ENCODE measurements at places on chromosomes 1 and 21.

- no peak for DNase-seq
These were observed 43.5 kb downstream of the MAST2 start for GRCh38 chr1:45846931-45847330.

GRCh38 chr1:2941907-2942306, 79.4 kb upstream of the ACTRT2 start:
- no peak for DNase-seq

GRCh38 chr1:212952641-212952976, 2.3 kb downstream of the VASH2 start:
- DNase-seq: no peak

- DNase-seq: no peak
These were observed 271.7 kb downstream of the DUSP10 start for GRCh38 chr1:221470000-221470698.

DNA sequence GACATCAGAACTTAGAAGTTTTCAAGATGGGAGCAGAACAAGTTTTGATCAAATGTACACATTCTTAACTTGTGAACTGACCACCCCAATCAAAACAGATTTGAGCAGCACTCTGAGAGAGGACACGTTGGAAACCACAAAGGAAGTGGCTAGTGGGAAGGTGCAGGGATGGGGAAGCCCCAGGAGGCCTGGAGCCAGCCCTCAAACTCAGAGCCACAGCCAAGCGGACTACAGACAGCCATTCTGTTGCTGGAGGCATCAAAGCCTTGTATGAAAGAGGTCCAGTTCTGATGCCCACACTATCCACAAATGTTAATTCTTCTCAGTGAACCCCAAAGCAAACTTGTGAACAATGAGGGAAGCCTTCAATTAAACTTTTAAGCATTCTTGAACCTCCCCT, 143.6 kb upstream of the RAB4A start:
- DNase-seq: no peak

DNA sequence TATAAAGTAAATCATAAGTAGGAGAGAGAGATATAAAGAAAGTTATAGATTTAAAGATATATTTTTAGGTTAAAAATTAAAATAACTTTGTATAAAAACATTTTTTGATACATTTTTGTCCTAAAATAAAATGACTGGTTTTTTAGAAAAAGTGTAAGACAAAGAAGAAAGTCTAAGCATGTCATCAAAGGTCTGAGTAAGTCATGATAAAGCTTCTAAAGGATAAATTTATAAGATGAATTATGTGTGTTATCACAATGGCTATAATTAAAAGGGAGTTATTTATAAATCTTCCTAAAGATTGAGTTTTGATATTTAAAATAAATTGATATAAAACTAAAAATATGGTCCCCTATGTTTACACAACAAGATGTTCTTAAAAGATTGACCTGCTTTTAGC, 370.9 kb downstream of the PTPRU start:
- no peak for DNase-seq

DNA sequence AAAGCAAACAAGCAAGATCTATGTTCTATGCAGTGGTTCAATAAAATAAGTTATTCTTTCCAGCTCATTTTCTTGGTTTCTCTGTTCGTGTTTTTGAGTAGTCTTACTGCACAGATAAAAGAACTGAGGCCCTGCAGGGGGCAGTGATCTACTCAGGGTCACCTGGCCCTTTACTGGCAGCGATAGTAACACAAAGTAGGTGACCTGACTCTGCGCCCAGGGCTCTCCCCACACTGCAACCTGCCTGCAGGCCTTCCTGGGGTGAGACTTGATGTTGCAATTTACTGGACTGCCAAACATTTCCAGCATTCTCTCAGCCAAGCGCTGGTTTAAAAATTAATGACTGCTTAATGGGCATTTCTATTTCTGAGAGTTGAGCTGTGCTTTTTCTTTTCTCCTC, 110.3 kb downstream of the HUNK start:
- DNase-seq: no peak

DNA sequence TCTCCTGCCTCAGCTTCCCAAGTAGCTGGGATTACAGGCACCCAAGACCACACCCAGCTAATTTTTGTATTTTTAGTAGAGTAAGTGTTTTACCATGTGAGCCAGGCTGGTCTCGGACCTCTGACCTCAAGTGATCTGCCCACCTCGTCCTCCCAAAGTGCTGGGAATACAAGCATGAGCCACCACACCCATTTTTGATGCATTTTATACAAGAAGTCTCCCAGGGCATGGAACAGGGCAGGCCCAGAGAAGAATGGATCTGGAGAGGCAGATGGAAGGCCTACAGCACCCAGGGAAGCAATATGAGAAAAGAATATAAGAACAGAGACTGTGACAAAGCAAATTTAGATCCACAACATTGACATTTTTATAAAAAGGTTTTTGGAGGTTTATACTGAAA, 18.8 kb upstream of the IFNAR1 start:
- no peak for DNase-seq

DNA sequence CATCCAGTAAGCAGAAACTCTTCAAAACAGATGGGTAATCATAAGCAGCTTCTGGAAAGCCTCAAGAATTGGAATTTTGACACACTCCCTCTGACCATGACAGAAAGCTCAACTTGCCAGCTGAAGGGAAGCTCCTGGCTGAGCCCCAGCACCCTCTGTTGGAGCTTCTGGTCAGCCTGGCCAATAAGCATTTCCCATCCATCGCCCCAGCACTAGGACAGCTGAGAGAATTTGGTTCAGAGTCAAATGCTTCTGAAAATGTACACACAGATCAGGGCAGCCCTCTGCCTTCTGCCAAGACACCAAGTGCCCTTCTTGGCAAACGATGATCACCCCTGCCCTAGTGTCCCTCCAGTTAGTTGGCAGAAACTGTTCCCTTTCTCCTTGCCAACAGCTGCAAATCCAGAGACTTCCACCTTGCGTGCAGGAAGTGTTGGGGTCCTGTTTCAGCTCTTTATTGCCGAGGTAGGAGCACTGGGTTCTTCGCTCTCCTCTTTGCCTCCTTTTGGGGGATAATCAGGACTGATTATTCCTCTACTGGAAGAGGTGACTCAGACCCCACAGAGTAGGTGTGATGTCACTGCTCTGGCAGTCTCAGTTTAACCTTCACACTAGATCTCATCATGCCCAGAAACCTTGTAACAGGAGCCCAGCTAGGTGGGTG, 11.9 kb downstream of the PIGV start:
- no peak for DNase-seq

GRCh38 chr1:183331091-183331742, 87.0 kb downstream of the NMNAT2 start:
- no peak for DNase-seq

GRCh38 chr21:42146273-42146805, 72.6 kb upstream of the ABCG1 start:
- DNase-seq: no peak

DNA sequence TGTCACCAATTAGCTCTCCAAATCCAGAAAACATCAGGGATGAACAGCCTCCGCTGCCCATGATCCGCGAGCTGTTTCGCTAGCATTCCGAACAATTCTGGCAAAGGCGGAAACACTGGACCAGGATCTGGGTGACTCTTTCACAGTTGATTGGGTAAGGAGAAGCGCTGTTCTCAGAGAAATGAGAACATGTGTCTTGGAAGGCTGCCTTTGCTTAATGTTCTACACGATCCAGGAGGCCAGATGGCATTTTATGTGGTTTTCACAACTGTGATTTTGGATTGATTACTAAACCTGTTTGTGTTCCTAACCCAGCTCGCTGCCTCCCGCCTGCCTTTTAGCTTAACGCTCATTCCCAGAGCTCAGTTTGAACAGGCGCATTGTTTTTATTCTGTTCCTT, 144.0 kb downstream of the KIF26B start:
- DNase-seq: no peak

DNA sequence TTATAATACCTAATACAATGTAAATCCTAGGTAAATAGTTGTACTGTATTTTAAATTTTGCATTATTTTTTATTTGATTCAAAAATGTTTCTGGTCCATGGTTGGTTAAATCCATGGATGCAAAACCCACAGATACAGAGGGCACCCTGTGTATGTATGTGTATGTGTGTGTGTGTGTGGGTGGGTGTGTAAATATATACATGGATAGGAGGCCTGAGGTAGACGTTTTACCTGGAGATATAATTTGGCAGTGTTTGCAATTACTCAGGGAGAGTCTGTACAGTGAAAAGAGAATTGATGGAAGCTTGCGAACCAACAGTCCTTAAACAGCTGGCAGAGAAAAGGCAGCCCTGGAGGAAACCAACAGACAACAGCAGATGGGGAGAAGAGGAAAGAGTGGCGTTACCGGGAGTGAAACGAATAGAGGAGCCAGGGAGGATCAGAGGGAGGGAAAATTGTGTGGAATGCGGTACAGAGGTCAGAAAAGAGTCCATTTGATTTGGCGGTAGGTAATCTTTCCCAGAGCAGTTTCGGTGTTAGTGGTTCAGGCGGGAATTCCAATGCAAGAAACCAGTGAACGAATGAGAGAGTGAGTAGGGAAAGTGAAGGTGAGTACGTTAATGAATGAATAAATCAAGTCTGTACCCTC, 47.9 kb upstream of the NBL1 start:
- no peak for DNase-seq

- no peak for DNase-seq
These were observed 4.4 kb downstream of the HFM1 start for GRCh38 chr1:91400133-91400725.

- DNase-seq: no peak
These were observed 17.1 kb downstream of the ACOT11 start for GRCh38 chr1:54565113-54565501.

DNA sequence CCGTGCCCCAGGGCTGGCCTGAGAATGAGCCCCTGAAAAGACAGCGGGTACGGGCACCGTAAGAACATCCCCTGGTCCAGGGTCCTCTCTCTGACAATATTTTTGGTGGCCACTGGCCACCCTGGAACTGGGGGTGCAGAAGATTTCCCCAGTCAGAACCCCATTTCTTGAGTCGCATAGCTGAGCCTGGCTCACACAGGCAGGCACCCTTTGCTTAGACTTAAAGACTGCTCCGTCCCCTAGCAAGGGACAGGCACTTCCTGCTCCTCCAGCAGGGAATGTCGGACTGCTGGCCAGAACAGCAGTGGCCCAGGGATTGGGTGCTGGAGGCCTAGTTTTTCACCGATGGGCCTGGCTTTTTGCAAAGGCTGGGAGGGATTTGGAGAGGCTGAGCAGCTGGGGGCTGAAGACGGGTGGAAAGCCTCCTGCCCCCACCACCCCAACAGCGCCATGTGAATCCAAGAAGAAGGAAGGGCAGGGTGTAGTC, 4.3 kb downstream of the OLIG2 start:
- no peak for DNase-seq

- DNase-seq: no peak
These were observed 164.7 kb downstream of the SETD4 start for GRCh38 chr21:35895598-35895997.

DNA sequence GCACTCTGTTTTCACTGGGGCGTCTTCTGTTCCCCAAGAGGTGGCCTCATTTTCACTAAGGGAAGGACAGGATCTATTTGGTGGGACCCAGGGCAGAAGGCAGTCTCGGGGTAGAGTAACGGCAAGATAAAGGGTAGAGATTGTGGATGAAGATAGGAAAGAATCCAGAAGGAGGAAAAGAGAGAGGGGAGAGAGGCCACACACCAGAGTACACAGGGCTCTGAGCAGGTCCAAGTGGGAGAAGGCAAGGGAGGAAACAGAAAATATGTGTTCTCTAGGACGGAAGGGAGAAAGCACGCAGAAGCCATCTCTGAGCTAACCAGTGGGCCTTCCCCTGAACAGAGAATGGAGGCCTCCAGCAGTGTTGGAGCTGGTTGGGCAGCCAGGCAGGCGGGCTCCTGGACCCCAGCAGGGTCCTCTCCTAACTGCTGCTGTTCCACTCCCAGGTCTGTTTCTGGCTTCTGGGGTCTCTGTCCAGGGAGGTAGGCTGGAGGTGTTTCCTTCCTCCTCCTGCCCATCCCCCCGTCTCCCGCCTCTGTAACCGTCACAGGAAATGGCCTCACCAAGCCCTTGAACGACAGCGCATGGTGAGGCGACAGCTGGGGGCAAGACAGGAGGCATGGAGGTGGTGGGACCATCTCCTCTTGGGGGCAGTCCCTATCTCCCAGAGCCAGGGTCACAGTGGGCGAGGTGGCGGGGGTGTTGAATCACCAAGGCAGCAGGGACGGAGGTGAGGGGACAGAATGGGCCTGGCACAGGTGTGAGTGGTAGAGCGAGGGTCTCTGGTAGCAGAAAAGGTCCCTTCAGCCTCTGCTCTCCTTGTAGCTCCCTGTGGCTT, 649 bp downstream of the PTPN7 start:
- DNase-seq: no peak

DNA sequence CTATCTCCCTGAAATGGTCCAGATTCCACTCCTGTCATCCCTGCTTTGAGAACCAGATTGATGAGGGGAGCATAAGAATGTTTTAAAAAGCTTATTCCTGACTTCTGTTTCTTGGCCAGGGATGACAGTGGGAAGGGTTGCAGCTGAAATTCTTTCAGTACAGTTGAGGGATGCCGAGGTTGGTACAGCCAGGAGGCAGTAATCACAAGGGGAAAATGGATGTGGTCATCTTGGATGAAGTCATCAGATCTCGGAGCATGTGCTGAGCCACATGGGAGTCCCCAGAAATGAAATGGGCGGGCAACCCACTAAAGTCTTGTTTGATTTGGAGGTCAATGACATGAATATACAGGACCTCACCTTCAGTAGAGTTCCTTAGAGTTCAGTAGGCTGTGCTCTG, 18.7 kb upstream of the PLA2G2E start:
- no peak for DNase-seq

- no peak for DNase-seq
These were observed 358.7 kb downstream of the LTN1 start for GRCh38 chr21:28633839-28634555.

GRCh38 chr1:114238053-114238452, 84.4 kb upstream of the SYT6 start:
- no peak for DNase-seq

DNA sequence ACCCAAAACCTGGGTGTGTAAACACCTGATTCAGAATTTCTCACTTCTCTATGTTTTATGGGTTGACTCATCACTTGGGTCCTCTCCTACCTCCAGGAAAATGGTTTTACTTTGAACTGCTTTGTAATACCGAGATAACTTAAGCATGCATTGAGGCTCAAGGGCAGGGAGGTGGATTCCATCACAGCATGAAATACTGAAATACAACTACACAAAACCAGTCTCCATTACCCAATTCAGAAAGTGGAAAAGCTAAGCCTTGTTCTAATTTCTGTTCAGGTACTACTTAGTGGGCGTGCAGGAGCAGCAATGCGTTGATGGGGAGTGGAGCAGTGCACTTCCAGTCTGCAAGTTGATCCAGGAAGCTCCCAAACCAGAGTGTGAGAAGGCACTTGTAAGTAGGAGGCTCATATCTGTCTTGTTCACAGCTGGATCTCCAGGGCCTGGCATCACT, 6.1 kb upstream of the C4BPA start:
- no peak for DNase-seq

DNA sequence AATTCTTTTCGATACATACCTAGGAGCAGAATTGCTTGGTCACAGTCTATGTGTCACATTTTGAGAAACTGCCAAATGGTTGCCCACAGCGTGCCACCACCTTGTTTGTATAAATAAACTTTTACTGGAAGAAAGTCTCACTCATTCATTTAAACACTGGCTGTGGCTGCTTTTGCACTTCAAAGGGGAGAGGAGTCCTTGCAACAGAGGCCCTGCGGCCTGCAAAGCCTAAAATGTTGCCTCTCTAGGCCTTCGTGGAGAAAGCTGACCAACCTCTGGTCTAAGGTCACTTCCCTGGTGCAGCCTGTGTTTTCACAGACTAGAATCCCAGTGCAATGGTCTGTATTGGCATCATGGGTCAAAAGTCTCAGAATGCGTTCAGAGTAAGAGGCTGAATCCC, 8.3 kb downstream of the RIPK4 start:
- no peak for DNase-seq

GRCh38 chr1:32920833-32921232, 19.6 kb upstream of the TMEM54 start:
- no peak for DNase-seq

All from NCI-H2081 treated with DMSO at 0.1 percent for 48 hours (cell line).